Umbilical cord (tissue), 2 donors: ENCODE measurements at places on chromosomes 3 and 15. TPM values are rescaled to one million over a fixed set of nuclear protein-coding genes. Genes with fewer than 3 reads are reported as not detected.

DNA sequence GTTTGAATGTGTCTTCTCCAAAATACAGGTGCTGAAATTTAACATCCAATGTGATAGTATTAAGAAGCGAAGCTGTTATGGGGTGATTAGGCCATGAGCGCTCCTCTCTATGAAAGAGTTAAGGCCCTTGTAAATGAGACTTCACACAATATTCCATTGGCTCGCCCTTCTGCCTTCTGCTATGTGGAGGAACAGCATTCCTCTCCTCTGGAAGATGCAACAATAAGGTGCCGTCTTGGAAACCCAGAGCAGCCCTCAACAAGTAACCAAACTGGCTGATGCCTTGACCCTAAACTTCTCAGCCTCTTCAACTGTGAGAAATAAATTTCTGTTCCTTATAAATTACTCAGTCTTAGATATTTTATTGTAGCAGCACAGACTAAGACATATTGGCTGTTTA lies 874.6 kb downstream of the ROBO1 start:
- DNase-seq = no peak

- DNase-seq = no peak
These were observed 106.9 kb downstream of the RFTN1 start for GRCh38 chr3:16406579-16406978.

DNA sequence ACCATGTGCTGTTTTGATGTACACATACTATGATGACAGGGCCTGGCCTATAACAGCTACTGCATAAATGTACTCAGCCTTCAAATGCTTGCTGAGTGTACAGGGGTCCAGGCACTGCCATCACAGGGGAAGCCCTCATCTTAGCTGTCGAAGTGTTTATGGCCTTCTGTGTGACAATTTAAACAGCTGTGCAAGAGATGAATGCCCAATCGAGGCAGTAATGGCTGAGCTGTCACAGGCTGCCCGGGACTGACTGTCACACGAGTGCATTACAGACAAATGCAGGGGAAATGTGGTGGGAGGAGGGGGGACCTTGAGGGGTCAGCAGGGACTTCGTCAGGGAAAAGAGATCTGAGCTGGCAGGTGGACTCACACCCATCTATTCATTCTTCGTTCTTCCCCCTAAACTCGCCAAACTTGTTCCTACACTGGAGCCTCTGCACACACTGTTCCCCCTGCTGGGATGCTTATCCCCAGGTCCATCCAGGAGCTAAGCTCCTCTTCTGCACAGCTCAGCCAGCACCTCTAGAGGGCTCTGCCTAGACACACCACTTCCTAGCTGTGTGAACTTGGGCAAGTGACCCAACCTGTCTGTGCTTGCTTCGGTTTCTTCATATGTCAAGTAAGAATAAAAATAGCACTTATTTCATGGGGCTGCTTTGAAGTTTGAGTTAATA lies 156.2 kb upstream of the IQSEC1 start:
- DNase-seq = no peak

DNA sequence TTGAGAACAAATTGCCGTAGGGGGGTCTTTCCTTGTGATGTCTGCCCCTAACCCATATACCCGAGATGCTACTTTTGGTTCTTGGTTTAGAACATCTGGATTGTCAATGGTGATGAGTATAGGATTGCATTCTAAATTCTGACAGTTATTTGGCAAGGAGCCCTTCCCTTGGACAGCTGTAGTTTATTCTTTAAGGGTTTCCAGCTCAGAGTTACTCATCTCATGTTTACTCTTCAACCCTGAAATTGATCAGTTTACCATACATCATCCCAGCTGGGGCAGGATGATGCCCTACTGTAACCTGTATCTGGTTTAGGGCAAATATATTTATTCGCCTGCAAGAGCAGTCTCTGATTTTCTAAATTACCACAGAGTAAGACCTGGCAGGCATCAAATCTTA lies 85.7 kb upstream of the XCR1 start:
- DNase-seq = no peak

DNA sequence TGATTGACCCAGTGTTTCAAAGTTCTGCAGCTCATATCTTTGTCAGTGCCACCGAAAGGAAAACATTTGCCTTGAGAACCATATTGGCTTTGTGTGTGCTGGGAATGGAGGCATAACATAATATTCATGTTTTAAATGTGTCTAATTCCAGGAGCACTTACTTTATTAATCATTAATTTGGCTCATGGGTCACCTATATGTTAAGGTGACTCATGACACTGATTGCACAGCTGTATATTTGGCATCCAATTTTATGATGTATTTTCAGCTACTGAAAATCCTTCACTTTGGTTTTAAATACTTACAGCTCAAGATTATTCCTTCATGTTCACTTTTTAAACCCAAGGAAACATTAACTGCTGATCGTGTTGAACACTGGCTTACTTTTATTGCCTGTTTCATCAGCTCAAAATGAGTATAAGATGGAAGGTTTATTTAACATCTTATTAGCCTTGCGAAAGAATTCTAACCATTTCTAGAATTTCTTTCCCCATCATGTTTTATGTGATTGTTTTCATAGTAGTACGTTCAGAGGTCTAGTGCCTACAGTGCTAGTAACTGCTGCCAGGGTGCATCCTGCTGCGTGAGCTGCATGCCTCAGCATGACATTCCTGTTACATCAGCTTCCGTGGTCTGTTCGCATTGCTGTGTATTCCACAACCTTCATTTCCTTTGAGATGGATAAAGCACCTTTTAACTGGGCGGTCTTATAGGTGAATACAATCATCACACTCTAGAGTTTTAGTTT lies 63.7 kb downstream of the LRCH3 start:
- DNase-seq = peak; percentile 28

DNA sequence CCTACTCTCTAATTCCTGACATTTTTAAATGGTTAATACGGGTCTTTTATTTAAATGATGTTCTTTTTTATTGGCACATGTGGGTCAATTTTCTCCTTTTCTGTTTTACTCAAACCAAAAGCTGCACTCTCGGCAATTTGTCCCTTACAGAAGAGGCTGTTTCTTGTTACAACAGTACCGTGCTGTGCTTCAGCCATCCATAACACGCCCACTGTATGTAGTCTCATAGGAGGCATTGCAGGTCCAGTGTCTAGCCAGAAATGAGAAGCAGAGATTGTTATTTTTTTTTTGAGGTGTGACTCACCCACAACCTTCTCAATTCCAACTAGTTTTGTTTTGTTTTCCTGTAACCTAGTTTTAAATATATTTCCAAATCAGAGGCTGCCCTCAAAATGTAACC lies 164.6 kb downstream of the GMNC start:
- no peak for DNase-seq

- DNase-seq = peak; percentile 58
These were observed 192.2 kb upstream of the THRB start for GRCh38 chr3:24686808-24687207.

GRCh38 chr3:88334187-88334868 lies 184.6 kb downstream of the C3orf38 start:
- DNase-seq = no peak

GADL1 gene
- 7.7 TPM for total RNA-seq
